ENCODE measurements at places on chromosomes 1 and 21.

DNA sequence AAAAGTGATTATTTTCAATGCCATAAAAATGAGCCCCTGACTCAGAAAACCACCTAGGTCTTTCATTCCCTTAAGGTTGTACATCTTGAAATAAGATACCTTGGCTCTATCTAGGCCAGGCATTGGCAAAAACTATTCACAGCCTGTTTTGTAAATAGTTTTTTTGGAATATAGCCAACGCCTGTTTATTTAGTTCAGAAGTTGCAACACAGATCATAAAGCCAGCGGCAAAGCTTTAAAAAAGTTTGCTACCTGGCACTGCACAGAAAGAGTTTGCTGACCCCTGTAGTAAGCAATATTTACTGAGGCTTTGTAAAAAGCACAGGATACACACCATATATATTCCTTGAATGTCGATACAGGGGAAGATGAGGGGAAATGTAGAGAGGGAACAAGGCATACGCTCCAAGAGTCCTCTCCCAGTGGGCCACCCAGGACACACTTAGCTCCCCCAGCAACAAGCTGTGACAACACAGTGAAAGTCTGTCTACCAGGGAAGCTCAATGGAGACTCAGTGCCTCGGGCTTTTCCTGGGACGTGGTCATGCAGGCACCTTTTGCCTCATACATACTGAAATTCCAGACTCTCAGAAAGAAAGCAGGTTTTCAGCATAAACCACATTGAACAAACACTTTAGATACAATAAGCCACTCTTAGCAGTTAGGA, 20.5 kb downstream of the TARBP1 start:
- DNase-seq = no peak

GRCh38 chr1:167934426-167935215, 1.9 kb upstream of the DCAF6 start:
- DNase-seq = no peak

DNA sequence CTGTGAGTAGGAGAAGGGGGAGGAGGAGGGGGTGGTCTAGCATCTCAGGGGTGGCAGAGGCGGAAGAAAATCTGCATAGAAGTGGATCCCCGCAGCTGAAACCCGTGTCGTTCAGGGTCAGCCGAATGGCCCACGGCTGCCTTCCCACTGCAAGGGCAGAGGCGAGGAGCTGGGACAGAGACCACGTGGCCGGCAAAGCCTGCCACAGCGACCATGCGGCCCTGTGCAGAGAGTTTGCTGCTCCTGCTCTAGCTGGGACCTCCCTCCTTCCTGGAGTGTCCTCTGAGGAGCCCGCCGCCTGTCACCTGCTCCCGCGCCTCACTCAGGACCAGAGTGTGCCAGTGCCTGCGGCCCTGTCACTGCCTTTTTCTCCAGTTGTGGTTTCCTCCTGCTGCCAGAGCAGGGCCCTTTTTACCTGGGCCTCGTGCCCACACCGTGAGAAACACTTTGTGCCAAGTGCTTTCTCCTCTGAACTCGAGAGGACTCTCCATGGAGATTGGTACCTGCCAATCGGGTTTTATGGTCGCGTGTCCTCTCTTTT, 5.4 kb upstream of the TRPM2 start:
- DNase-seq = no peak

- no peak for DNase-seq
Measured at GRCh38 chr1:200795156-200795555, 56.5 kb downstream of the CAMSAP2 start.

- no peak for DNase-seq
Measured at GRCh38 chr1:228378873-228379460, 27.7 kb downstream of the TRIM11 start.

DNA sequence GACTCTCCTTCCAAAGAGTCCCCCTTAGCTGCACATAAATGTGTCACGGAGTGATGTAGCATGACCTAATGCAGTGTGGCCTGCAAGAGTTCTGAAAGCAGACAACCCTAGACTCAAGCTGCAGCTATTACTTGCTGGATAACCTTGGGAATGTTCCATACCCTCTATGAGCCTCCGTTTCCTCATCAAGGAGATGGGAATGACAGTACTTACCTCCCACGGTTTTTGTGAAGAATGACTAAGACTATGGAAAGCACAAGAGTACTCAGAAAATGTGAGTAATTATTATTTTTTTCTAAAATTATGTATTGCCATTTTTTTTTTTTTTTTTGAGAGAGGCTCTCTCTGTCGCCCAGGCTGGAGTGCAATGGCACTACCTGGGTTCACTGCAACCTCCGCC, 3.0 kb downstream of the TTC39A start:
- no peak for DNase-seq

GRCh38 chr1:61636814-61637213, 88.1 kb downstream of the TM2D1 start:
- DNase-seq = no peak

- DNase-seq = no peak
Measured at GRCh38 chr21:44889625-44890337, 16.3 kb upstream of the PTTG1IP start.

DNA sequence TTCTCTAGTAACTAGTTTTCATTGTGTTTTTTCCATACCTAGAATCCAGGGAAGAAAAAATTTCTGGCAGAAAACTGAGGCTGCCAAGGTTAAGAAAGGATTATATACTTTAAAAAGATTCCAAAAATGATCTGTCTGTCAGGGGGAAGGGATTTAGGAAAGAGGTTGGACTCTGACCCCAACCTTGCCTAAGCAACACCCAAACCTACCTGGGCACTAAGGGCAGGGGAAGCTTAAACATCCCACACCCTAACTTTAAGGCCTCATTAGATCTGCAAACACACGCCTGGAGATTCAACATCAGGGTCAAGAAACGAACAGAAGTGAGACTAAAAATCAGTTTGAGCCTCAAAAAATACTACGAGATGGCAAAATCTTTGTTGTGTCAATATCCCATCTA, 19.4 kb downstream of the KDM5B start:
- no peak for DNase-seq

DNA sequence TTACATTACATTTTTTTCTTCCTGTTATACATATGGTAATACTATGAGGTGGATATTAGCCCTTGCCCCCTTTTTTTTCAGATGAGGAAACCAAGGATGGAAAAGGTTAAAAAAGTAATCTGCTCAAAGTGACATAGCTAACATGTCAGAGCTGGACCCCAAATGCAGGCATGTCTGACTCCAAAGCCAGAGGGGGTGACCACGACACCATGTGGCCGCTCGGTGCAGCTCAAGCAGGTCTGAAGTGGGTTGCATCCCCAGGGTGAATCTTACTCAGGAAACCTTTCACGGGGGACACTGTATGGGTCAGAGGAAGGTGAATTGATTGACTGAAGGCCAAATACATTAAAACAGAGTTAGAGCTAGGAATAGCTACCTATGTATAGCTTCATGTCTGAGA, 34.8 kb downstream of the CD34 start:
- DNase-seq = no peak

DNA sequence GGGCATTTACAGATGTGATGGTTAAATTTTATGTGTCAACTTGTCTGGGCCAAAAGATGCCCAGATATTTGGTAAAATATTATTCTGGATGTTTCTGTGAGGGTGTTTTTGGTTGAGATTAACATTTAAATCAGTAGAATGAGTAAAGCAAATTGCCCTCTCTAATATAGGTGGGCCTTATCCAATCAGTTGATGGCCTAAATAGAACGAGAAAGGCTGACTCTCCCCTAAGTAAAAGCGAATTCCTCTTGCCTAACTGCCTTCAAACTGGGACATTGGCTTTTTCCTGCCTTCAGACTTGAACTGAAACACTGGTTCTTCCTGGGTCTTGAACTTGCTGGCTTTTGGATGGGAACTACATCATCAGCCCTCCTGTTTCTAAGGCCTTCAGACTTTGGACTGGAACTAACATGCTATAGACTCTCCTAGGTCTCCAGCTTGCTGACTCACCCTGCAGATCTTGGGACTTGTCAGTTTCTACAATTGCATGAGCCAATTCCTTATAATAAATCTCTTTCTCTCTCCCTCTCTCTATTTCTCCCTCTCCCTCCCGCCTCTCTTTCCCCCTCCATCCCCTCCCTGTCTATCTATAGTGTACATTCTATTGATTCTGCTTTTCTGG, 10.2 kb upstream of the NAV1 start:
- no peak for DNase-seq

DNA sequence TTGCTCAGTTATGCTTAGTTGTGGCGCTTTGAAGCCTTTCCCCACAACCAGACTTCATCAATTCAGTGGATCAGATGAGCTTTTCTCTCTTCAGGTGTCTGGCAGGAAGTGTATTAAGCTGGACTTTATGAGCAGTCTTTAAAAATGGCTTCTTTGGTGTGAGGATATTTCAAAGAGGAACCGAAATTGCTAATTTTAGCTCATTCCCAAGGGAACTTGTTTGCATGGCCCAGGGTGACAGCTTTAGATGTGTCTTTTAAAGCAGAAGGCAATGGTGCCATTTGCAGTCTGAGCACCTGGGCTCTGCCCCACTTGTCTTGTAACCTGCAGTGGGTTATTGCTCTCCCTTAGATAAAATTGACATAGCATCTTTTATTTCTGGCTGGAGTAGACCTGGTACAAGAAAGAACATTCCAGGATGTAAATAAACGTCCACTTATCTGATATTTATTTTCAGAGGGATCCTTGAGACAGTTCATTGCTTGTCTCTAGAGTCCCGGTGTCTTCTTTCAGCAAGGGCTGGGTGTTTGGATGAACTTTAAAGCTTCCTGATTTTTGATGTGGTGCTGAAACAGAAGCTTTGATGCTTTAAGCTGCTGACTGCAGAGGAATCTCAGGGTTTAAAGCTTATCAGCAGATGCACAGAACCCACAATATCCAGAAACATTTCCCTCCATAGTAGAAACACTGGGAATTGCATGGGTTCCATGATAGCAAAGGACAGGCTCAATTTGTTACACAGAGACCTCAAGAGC, 241.7 kb downstream of the ADGRL2 start:
- no peak for DNase-seq

DNA sequence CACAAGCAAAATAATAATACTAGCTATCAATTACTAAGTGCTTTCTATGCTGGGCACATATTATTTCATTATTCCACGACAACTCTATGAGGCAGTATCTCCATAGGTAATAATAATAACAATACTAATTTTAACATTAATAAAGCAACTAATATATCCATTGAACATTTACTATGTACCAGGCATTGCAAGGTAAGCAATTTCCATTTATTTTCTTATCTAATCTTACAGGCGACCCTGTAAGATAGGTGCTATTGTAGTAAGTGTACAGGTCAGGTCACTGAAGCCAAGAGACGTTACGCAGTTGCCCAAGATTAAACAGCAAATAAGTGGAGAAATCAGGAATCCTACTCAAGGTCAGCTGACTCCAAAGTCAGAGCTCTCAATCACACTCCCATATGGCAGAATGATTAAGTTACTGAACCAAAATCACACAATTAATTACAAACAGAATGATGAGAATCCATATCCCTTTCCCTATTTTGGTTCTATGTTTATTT, 198.4 kb downstream of the SLC45A1 start:
- DNase-seq = no peak

DNA sequence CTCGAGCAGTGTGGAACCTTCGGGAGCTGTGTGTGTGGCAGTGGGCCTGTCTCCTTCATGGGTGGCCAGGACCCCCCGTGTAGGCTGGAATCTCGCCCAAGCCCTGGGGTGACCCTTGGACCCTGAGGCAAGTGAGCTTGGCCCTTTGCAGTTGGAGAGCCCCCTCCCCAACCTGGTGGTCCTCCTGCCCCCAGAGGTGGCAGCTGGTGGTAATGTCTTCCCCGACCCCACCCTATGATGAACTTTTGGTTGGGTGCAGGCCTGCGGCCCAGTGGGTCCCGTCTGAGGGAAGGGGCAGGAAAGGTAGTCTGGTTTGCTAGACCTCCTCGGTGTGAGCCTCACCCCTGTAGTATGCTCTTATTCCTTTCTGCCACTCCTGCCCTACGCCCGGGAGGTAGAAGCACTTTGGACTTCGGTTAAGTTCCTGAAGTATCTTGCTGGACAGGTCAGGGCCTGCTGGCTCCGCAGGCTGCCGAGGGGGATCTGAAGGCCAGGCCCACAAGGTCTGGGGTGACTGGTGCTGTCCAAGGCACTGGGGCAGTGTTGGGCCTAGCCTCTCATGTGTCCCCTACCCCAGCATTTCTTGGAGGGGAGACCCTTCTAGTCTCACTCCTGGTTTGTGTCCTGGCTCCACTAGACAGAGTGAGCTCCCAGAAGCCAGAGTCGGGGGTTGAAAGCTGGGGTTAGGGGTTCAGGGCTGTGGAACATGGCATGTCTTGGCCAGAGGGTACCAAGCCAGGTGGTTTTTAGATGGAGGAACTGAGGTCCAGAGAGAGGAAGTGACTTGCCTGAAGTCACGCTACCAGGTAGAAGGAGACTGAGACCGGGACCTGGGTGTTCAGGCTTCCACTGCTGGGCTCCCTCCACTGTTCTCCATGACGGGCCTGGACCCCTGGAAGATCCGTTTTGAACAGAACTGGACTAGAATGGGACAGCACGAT, 1.8 kb downstream of the ZNF362 start:
- DNase-seq = no peak

- DNase-seq = no peak
Measured at GRCh38 chr1:22379566-22379965, 72.1 kb upstream of the ZBTB40 start.

- no peak for DNase-seq
Measured at GRCh38 chr1:17655922-17656321, 99.2 kb upstream of the ACTL8 start.

DNA sequence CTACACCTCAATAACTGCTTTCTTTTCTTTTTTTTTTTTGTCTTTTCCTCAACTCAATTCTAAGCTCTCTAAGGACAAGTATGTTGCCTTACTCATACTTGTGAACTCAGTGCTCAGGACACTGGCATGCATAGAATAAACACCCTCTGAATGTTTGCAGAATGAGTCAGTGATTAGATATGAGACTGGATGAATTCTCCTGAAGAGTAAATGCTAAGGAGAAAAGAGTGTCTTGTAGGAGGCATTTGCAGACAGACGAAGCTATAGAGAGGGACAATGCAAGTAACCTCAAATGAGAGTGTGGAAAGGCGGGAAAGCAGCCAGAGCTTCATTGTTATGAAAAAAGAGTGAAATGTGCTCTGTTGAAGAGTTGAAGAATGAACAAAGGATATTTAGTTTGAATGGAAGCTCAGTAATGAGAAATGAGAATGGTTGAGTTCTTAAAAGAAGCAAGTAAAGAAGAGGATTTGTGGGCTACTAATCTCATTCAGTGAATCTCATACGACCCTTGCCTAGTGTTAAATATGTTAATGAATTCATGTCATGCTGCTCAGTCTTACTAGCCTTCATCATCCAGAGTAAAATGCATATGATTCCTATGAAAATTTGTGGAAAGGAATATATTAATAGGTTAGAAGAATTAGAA, 166.1 kb upstream of the DPYD start:
- no peak for DNase-seq

GRCh38 chr1:211752951-211753486, 77.5 kb downstream of the LPGAT1 start:
- DNase-seq = no peak

Data from stimulated activated CD8-positive, alpha-beta memory T cell treated with anti-CD3 and anti-CD28 coated beads, Interleukin-4, amount 100 ng/mL, for 4 hours (primary cell).